Sciatic nerve (tissue), 2 donors: ENCODE measurements at places on chromosomes 5 and 9.
A peak's percentile ranks its signal among the peaks of the same experiment; 100 is the strongest.

DNA sequence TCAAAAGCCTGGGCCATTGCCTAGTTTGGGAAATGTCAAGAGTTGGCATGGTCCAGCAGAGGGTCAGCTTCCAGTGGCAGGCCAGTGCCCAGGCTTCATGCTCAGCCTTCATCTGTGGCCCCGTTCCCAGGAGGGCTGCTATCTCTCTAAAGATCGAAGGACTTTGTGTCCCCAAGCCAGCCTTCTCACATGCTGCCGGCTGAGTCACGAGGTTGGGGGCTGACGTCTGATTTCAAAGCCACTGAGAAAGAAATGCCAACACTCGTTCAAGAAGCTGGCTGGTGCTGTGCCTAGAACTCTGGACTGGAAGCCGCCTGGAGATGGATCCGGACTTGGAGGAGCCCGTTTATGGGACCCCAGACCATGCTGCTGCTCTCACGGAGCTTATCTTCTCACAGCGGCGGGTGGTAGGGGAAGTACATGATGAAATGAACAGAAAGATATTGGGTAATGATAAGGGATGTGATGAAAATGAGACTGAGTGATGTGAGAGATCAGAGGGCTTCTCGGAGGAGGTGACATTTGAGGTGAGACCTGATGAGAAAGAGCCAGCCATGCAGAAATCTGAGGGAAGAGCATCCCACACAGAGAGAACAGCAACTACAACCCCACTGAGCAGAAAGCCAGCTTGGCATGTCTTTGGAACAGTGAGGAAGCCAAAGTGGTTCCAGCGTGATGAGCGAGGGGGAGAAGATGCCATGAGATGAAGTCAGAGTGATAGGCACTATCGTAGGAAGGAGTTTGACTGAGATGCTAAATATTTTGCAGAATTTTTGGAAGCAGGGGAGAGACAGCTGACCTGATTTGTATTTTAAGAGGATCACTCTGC, 54.9 kb upstream of the BOD1 start:
- DNase-seq, result peak; percentile 72

- DNase-seq, result no peak
Measured at GRCh38 chr5:111961862-111962261, 204.9 kb upstream of the NREP start.

GRCh38 chr5:134503088-134503936, 22.2 kb upstream of the JADE2 start:
- DNase-seq, result peak; percentile 71

DNA sequence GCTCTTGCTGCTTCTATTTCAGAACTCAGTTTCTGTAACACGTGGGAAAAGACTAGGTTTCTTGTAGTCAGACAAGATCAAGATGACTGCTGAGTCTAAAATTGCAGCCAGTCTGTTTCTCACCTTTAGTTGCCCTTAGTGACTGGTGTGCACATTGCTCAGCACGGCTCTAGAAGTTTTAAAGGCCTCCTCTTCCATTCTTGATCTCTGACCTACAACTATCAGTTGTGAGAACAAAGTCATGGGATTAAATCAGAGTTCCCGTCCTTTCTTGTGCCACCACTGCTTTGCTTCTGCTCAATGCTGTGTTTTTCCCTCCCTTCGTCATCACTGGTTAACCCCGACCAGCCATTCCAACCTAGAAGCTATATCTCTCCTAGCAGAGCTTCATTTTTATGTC, 52.8 kb downstream of the GDA start:
- DNase-seq, result no peak

DNA sequence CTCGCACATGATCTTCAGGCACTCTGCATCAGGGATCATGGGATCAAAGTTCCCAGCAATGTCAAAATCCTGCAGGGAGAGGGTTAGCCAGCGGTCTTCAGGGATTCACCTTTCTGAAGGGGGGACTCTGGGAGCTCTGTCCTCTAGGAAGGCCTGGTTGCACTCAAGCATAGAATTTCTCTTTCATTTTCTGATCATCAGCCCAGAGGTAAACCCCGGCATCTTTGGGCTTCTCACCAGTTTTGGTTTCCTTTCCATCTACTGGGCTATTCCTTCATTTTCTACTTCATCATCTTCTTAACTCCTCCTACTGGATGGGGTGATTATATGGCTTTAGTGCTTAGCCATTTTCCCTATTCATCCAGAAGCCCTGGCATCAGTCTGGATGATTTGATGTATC, 4.6 kb upstream of the DND1 start:
- no peak for DNase-seq

- DNase-seq, result no peak
Measured at GRCh38 chr5:174147551-174147950, 102.0 kb downstream of the NSG2 start.

DNA sequence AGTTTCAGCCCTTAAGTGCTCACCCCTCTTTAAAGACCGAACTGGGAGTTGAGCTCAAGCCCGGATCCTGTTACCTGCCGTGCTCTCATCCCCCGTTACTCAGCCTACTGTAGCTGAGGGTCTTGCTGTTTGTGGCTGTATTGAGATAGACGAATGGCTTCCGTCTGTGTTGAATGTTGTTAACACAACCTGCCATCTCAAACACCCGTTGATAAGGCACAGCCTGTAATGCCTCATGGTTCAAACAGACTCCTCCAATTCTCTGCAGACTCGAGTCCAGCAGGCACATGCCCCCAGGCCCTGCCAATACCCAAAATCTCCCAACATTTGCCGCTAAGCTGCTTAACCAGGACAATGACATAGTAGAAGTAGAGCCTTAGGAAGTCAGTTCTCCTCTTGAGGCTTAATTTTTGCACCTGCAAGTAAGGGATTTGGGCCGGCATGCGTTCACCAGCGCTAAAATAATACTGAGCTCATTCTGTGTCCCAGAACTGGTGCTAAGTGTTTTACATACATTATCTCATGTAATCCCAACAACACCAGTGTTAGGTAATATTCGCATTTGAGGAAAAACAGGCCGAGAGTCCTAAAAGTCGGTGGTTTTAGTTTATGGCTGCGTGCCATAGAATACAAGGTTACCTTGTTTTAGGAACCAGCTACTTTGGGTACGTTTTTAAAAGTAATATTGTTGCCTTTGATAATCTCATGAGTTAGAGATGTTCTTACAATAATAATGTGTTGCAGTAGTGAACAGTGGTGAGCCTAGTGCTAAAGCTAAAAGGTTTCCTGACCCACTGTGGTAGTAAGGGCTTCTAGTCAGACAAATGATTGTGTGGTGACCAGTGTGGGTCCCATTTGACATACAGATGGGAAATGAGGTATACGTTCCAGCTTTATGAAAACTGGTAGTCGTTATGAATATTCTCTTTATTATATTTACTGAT, 1.5 kb upstream of the RFX3 start:
- no peak for DNase-seq

DNA sequence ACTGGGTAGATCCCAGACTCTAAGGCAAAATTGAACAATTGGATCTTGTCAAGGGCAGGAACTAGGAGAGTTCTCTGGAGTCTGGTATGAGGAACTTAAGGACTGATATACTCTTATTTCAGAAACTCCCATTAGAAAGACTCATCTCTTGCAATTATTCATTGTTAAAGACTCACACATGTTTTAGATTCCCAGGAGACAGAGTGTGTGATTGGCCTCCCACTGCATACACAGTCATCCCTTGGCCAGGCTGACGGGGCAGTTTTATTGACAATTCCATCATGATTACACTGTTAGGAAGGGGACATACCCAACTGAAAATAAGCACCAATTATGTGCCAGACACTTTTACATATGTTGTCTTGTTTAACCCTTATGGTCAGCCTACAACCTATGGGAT, 347.2 kb downstream of the DMAC1 start:
- DNase-seq, result no peak

GRCh38 chr5:78007233-78007632, 231.1 kb upstream of the TBCA start:
- no peak for DNase-seq

DNA sequence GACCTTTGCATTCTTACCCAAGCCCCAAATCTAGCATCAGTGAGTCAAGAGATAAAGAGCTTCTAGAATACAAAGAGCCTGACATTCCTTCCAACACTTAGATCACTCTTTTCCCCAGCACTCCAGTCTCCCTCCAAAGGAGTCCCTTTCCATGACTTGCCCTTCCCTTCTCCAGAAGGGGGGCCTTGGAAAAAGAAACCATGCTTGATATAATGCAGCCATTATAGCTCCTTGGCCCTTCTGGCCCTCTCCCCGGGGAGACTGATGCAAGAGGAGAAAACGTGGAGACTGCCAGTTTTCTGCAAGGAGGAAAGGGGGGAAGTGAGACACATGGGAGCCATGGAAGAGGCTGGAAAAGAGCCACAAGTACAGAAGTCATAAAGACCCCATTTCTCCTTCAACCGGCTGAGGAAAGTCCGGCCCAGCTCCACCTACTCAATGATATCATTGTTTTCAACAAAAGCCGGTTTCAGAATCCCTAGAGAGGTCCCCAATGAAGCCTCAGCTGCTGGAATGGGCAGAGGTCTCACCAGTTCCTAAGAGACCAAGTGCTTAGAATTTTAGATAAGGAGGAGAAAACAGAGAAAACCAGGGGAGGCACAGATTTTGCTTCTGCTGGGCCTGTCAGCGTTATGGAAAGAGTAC, 29.0 kb downstream of the ADAM19 start:
- peak; percentile 75 for DNase-seq

DNA sequence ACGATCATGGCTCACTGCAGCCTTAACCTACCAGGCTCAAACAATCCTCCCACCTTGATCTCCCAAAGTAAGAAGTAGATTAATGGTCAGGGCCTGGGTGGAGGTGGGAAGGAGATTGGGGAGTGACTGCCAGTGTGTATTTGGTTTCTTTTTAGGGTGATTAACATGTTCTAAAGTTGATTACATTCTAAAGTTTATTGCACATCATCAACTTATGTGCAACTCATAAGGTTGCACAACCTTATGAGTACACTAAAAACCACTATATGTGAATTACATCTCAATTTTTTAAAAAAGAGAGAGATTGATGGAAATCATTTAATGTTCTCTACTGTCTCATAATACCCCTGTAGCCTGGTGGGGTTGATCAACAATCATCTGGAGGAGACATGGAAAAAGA, 218.1 kb downstream of the AOPEP start:
- DNase-seq, result no peak
